Stimulated activated CD4-positive, alpha-beta T cell treated with anti-CD3 and anti-CD28 coated beads, Interleukin-1b, Interleukin-23, amount 100 ng/mL, for 4 hours (primary cell): ENCODE measurements at places on chromosomes 1 and 21.

DNA sequence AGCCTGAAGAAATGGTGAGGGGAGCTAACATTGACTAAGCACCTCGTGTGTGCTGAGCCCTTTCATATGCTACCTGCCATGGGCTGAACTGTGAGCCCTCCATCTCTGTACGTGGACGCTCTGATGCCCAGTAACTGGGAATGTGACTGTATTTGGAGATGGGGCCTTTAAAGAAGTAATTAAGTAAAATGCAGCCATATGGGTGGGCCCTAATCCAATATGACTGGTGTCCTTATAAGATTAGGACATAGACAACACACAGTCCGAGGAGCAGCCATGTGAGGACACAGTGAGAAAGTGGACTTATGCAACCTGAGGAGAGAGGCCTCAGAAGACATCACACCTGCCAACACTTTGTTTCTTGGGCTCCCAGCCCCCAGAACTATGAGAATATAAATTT lies 92.7 kb upstream of the ATP1B1 start:
- DNase-seq, result no peak

DNA sequence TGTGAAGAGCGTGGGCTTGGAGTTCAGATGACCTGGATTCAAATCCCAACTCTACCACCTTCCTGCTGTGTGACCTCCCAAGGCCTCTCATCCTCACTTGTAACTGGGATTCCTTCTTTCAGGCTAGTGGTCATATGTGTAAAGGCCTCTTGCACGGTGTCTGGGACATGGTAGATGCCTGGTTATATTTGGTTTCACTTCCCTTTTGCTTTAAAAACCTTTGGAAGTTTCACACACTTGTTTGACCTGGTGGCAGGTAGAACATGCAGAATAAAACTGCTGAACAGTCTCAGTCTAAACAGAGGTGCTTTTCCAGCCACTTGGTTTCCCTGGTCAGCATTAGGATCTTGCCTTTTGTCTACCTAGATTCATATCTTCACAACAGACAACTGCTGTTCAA lies 37.0 kb upstream of the RCAN3 start:
- DNase-seq, result no peak

GRCh38 chr1:14413819-14414490 lies 184.5 kb upstream of the KAZN start:
- no peak for DNase-seq

DNA sequence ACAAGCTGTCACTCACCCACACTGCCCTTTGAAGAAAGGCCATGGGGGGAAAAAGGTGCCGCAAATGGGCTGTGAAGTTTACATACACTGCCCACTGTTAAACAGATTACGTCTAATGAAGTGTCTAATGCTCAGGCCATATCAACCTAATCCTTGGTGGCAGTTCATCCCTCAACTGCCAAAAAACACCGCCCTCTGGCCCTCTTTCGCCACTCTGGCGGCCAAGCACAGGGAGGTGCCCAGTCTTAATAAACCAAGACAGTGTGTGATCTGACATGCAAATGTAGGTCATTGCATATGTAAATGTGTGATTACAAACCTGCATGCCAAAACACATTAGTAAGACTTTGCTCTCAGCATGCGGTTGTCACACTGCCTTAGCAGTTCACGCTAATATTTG lies 89.5 kb downstream of the NEK7 start:
- no peak for DNase-seq

- DNase-seq, result peak; percentile 48
These were observed 4.3 kb upstream of the C1QTNF12 start for GRCh38 chr1:1250786-1251284.

DNA sequence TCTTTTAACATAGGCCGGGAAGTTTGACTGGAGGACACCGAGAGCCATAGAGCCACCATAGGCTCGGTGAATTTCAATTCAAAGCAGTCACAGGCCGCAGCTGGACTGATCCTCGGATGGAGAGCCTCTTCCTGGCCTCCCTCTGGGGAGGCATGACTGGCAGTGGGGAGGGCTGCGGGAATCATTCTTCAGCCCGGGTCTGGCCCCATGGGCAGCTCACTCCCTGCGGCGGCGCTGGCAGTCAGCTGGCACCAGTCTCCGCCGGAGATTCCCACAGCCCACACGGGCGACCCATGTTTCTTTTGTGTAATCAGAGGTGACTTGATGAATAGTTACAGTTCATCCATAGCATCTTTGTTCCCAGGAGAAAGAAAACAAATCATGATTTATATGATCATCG lies 10.6 kb downstream of the ESPN start:
- no peak for DNase-seq

- no peak for DNase-seq
These were observed 170.5 kb downstream of the APP start for GRCh38 chr21:25999921-26000582.

DNA sequence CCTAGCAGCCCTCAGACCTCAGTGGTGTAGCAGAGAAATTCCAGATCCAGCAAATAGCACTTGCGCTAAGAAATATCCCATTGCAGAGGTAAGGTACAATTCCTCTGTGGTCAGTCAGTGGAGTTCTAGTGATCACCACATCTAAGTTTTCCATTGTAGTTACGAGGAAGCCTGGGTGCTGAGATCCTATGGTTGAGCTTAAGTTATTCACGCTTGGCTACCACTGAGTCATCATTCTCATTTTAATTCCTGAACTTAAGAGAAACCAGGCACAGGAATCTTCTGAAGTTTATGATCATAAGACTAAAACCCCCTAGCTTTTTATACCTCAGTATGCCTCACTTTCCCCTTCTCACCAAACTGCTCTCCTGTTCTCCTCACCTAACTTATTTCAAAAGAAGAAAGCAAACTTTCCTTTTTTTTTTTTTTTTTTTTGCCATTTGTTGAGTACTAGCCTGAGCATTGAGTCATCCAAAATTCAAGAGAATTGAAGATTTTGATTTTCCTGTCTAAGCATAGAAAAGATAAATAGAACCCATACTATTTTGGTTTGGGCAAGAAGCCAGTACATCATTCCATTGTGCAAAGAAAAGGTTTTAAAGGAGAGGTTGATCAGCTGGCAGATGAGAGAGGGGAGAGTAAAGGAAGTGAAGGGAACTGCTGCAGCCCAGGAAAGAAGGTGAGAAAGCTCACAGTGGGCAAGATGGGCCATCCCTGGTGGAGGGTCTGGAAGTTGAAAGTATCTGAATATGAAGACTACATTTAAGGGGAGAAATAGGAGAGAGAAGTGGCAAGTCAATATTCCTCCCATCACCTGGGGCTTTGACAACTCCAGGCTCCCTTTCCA lies 39.9 kb downstream of the SERBP1 start:
- no peak for DNase-seq

DNA sequence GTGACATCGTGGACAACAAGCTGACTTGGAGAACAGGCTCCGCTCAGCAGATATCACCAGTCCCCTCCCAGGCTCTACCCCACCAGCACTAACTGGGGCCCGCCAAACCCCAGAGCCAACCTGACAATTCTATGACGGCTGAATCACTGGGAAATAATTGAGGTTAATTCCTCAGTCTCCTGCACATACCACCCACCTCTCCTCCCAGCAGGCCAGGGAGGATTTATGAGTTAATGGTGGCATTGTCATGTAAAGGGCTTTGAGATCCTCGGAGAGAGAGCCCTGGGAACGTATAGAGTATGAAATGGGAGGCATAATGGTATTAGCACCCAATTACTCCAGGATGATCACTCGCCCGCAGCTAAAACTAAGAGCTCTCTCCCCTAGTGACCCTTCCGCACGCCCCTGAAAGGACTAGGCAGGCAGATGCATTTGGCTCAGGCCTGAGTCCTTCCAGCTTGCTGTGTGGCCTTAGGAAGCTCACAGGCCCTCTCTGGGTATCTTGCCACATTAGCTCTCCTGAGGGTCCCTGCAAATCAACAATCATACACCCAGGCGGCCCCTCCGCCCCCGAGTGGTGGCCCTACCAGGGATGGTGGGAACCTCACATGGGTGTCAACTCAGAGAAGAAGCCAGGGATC lies 27.3 kb upstream of the PAX7 start:
- DNase-seq, result no peak

GRCh38 chr1:152486400-152487006 lies 24.1 kb upstream of the LCE5A start:
- no peak for DNase-seq

DNA sequence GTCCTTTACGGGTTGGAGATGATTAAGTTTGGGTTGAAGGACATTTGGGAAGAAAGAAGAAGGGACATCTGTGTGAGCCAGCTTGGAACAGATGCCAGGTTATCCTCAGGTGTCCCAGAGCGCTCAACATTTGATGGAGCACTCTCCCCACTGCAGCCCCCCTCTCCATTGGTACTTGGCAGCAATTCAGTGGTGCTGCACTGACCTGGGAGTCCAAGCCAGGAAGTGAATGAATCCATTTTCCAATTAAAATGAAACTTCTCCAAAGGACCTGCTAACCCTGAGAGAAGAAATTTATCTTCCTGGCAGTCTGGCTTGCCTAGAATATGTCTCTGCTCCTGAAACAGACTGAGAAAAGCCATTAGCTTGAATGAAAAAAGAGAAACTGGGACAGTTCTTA lies 67.1 kb downstream of the FGGY start:
- DNase-seq, result no peak

DNA sequence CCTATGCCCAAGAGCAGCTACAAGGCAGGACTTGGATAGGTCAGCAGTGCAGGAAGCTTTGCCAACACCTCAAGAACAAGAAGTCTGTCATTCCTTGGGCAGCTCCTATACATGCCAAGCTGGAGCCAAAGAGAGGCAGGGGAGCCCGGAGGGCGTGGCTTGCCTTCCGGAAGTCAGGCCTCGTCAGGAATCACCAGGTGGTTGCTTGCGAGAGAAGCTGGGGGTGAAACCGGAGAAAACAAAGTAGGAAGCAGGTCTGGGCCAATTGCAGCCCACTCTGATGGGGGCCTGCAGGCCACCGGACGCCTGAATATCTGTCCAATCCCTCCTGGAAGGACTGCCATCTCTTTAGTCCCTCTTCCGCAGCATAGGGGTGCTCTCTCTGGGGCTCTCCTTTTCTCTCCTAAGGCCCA lies 794 bp upstream of the FAM76A start:
- no peak for DNase-seq

DNA sequence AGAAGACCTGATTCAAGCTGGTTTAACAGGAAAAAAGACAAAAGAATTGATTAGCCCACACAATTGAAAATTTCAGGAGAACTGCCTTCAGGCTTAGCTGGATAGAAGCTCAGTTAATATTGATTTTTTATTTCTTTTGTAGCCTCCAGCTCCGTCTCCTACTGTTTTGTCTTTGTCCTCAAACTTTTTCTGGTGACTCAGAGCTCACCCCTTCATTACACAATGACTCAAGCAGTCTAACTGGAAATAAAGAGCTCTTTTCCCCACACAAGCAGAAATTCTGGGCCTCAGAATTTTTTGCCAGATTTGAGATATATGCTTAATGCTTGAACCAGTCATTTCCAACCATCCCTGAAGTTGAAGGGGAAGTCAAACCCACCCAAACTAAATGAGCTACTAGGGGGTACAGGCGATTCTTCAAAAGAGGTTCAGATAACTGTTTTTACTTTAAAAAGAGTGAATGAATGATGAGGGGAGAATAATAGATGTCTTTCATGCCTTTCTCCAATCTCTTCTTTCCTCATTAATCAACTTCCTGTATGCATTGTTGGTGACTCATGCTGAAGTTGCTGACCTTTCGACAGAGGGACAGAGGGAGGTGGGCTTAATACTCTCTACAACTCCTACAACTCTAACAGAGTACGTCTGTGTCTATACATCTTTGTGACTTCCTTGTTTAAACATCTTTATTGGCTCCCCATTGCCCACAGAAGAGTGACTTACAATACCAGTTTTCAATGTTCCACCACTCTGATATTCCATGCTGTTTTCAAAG lies 6.2 kb upstream of the ACP6 start:
- DNase-seq, result no peak

DNA sequence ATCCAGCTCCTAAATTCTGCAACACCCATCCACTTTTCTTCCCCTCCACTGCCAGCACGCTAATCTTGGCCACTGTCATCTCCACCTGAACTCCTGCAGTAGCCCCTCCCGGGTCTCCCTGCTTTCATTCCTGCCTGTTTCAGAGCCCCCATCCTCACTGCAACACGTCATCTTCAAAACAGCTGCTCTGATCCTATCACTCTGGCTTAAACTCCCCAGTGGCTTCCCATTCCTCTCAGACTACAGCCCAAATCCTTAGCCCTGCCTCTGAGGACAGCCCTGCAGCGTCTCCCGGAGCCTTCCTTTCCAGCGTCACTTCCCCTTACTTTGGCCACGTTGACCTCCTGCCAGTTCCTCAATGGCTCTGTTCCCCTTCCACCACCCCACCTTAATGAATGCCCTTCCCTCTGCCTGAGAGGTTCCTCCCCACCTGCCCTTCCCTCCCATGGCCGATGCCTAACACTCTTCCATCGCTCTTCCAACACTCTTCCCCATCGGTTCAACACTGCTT lies 22.9 kb upstream of the IFNAR2 start:
- no peak for DNase-seq

- DNase-seq, result no peak
These were observed 15.5 kb upstream of the USP24 start for GRCh38 chr1:55230659-55231058.

DNA sequence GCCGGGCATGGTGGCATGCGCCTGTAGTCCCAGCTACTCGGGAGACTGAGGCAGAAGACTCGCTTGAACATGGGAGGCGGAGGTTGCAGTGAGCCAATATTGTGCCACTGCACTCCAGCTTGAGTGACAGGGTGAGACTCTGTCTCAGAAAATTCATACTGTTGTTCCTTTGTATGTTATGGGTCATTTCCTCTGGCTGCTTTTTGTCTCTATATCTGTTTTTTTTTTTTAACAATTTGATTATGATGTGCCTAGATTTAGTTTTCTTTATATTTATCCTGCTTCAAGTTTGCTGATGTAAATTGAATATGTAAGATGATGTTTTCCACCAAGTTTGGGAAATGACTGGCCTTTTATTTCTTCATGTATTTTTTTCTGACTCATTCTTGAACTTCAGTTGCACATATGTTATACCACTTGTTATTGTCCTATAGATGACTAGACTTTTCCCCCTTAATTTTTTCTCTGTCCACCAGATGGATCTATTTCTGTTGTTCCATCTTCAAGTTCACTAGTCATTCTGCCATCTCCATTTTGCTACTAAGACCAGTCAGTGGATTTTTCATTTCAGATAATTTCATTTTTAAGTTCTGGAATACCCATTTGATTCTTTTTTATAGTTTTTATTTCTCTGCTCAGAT lies 173.5 kb downstream of the GALNT2 start:
- DNase-seq, result no peak

- no peak for DNase-seq
These were observed 211.4 kb upstream of the GREM2 start for GRCh38 chr1:240823357-240823756.

DNA sequence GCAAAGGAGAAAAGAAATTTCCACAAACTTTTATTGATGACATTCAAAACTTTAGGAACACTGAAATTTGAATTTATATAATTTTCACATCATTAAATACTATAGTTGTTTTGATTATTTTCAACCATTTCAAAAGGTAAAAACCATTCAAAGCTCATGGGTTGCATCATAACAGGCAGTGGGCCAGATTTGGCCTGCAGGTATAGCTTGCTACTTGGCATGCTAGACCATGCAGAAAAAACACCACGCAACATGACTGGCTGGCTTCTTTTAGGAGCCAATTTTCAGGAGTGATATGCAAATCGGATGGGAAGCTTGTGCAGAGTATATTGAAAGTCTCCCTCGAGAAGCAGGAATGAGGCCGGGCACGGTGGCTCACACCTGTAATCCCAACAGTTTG lies 144.8 kb downstream of the GLUL start:
- DNase-seq, result no peak

GRCh38 chr1:156911577-156912298 lies 8.7 kb upstream of the LRRC71 start:
- no peak for DNase-seq
